Lung (tissue), 17 donors: ENCODE measurements at places on chromosomes 11 and 22. TPM values are rescaled to one million over a fixed set of nuclear protein-coding genes. Genes with fewer than 3 reads are reported as not detected.

The SCN2B gene
- total RNA-seq = 1.6 TPM

The PIWIL4 gene
- total RNA-seq = 1.8 TPM

The SCUBE1 gene
- total RNA-seq = 7.9 TPM

The SAA2 gene
- 56.7 TPM for total RNA-seq

GRCh38 chr11:28011813-28012212, 96.1 kb downstream of the KIF18A start:
- no peak for DNase-seq

DNA sequence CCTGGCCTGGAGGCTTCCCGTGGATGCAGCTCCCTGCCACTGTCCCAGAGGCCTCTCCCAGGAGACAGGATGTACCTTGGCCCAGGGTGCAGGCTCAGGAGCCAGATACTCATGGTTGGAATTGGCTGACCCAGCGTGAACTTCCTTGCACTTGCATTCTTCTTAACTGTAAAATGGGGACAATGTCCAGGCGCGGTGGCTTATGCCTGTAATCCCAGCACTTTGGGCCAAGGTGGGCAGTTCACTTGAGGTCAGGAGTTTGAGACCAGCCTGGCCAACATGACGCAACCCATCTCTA, 20.1 kb upstream of the ST3GAL4 start:
- DNase-seq = no peak
